ENCODE measurements at places on chromosomes 3 and 15.

DNA sequence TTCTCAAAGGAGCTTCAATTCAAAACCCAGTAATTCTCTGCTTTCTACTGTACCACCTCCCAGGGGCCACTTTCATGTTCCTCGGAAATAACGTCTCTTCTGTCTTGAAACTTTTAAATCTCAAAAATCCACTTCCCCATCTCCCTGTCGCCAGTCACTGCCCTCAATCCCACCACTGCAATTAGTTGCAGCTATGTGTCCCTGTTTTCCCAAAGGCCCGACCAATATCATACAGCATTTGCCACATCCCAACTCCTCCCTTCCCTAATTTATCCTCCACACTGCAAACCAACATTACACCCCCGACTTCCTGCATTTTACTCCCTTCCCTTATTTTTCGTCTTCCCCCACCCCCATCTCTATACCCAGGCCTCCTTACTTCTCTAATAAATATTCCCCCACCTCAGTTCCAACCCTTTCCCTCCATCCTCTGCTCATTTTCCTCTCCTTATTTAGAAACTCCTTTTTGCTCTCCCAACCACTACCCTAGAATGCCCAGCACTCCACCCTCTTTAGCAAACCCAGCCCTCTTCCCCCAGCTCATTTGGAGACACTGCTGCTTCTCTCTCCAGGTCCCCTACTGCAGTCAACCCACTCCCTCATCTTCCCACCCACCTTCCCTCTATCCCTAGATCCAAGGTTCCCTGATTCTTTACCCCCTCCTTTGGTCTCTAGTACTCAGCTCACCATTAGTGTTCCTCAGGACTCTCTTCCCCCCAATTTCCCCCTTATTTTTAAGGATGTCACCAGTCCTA is 1.1 kb downstream of the NPTN start:
- DNase-seq, result no peak

- no peak for DNase-seq
These were observed 79.2 kb downstream of the LIPC start for GRCh38 chr15:58510715-58511598.

DNA sequence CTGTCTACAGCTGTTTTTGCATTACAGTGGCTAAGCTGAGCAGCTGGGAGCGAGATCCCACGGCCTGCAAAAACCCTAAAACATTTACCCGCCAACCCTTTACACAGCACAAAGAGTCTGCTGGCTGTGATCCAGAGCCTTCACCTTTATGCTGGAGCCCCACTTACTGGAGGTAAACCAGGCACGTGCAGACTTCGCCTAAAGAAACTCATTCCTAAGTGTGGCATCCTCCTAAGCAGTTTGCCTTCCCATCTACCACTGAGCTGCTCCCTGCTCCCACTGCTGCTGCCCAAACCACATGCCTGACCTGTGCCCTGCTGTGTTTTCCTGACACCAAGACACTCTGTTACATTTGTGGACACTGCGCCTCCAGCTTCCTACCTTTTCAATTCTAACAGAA is 53.0 kb downstream of the CHSY1 start:
- no peak for DNase-seq

GRCh38 chr15:92167451-92167850 is 226.2 kb upstream of the ST8SIA2 start:
- no peak for DNase-seq

GRCh38 chr3:40170395-40170794 is 139.1 kb upstream of the EIF1B start:
- DNase-seq, result peak; percentile 7

GRCh38 chr3:171888466-171888865 is 45.3 kb downstream of the TMEM212 start:
- no peak for DNase-seq

DNA sequence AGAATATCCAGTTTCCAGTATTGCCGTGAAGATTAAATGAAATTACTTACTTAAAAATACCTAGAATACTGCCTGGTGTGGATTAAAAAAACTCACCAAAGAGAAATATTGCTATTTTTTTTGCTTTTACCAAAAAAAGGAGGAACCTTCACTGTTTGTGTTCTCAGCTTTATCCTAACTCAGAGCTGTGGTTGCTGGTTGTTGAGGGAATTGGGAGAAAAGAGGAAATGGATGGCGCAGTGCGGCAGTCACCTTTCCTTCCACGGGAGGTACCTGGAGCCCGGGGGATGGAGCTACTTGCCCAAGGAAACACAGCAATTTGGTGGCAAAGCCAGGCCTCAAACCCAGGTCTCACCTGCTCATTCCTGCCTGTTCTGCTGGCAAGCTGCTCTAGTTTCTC is 270.3 kb downstream of the RPLP1 start:
- DNase-seq, result no peak

GRCh38 chr15:62505762-62506161 is 340.7 kb upstream of the C2CD4B start:
- no peak for DNase-seq

GRCh38 chr15:74133694-74134386 is 3.5 kb downstream of the ISLR2 start:
- no peak for DNase-seq

DNA sequence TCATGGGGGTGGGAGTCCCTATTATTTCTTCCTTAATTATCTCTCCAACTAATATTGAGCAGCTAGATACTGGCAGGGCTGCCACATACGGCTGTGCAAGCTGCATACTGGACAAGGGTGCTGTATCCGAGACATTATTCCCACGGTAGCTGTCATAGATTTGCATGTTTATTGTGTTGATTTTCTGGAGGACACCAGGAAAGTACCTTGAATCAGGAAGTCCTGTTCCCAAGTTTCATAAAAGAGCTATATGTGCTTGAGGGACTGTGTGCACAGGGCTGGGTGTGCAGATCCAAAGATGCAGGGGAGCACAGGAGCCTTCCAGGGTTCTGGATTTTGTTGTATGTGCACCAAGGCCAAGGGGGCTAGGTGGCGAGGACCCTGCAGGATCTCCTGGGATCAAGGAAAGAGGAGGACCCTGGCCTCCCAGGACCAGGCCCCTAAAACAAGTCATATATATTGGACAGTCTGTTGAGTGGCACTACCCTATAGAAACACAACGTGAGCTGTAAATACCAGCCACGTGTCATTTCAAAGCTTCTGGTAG is 119.2 kb upstream of the ALDH1A3 start:
- no peak for DNase-seq

Measured in activated CD4-positive, alpha-beta T cell treated with anti-CD3 and anti-CD28 coated beads, Interleukin-2, Interleukin-4, amounts not matched to agents 100 ng/mL and 50 ng/mL, durations not matched to agents 16 hours and 8 hours (primary cell).